ENCODE measurements at places on chromosomes 1 and 21.

- no peak for DNase-seq
These were observed 58.5 kb downstream of the TENT5C start for GRCh38 chr1:117664314-117664713.

GRCh38 chr21:45468051-45468970 is 63.3 kb downstream of the COL18A1 start:
- DNase-seq: no peak

- no peak for DNase-seq
These were observed 294.1 kb downstream of the BRINP3 start for GRCh38 chr1:190183588-190183987.

GRCh38 chr1:159753386-159753785 is 27.4 kb upstream of the DUSP23 start:
- DNase-seq: no peak

DNA sequence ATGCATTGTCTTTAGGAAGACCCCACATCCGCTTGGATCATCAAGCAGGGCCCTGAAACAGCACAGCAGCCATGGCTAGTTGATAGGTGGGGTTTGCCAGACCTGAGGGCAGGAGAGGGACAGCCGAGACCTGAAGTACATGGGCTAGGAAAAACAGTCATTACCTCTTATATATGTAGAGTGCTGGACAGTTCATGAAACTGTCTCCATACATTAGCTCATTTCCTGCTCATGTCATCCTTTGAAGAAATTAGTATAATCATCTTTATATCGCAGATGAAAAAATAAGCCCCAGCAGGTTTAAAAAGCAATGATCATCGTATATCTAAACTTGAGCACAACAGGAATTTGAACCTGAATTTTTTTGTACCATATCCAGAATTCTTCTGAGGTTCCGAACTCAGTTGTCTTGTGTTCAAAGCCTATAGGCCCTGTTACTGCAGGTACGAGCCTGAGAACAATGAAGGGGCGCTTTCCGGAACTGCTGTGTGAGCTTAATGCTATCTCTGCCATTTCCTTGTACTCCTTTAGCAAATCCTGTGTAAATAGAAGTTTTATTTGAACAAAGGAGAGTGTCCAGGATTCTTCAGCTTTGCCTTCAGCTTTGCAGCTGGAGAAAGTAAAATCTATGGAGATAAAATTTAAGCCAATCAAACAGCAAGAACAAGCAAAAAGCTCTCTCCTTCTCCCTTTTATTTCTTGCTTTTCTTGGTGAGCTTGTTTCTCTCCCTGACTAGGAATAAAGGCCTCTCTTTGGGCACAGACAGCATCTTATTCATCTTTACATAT is 32.4 kb upstream of the DUSP10 start:
- no peak for DNase-seq

DNA sequence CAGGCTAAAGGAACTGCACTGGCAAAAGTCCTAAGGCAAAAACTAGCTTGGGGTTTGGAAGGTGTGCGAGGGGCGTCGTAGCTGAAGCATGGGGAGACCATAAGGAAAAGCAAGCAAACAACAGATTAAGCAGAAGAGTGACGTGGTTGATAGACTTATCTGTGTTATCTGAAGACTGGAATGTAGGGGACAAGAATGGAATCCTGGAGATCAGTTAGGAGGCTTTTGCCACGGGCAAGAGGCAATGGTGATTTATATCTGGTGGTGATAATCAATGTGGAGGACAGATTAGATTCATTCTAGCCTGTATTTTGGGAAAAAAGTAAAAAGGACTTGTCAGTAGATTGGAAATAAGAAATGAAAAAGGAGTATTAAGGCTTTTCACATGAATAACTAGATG is 97.4 kb downstream of the ITSN1 start:
- DNase-seq: no peak

- DNase-seq: no peak
These were observed 116.6 kb upstream of the PRDX6 start for GRCh38 chr1:173360487-173361063.

DNA sequence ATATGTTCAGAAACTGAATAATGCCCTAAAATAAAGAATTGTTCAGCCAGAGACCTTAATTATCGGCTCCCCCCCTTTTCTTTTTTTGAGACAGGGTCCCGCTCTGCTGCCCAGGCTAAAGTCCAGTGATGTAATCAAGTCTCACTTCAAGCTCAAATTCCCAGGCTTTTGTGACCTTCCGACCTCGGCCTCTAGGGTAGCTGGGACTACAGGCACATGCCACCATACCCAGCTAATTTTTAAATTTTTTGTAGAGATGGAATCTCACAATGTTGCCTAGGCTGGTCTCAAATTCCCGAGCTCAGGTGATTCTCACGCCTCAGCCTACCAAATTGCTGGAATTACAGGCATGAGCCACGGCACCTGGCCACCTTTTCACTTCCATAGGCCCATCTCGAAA is 26.5 kb downstream of the TMCO1 start:
- no peak for DNase-seq
